ENCODE measurements at places on chromosomes 3 and 15.

DNA sequence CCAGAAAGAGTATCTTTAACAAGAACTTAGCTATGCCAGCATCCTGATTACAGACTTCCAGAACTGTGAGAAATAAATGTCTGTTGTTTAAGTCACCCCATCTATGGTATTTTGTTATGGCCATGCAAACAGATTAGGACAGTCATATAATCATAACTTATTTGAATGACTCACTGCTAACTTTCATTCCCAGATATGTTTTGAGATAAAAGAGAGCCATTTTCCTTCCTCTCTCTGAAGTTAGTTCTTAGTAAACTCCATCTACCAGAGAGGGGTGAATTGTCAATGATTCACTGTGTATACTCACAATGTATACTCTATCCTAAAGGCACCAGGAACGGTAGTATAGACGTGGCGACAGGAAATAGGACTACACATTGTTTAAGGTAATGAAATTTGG lies 179.4 kb upstream of the DPH6 start:
- no peak for DNase-seq

DNA sequence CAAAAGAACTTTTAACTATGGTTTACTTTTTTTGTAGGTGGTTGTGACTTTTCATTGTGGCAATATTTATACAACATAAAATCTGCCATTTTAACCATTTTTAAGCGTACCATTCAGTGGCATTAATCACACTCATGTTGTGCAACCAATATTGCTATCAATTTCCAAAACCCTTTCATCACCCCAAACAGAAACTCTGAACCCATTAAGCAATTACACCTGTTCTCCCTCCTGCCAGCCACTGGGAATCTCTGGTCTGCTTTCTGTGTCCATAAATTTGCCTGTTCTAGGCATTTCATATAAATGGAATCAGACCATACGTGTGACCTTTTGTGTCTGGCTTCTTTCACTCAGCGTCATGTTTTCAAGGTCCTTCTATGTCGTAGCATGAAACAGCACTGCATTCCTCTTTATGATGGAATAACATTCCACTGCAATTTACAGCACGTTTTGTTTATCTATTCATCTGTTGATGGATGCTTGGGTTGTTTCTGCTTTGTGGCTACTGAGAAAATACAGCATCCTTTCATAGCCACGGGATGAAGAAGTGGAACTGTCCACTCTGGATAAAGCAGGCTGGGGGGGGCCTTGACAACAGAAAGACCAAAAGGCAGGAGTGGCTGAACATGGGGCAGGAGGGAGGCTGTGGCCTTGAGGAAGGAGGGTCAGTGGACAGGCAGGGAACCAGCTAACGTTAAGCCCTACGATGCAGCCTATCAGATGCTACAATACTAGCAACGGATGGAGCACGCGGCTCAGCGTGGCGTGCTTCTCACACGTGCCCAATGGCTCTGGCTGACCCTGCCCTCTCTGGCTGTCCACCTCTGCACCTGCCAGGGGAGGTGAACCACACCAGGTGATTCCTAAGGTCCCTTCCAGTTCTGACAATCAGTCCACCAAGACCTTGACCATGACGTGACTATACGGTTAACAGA lies 110.9 kb downstream of the SEC22A start:
- no peak for DNase-seq

DNA sequence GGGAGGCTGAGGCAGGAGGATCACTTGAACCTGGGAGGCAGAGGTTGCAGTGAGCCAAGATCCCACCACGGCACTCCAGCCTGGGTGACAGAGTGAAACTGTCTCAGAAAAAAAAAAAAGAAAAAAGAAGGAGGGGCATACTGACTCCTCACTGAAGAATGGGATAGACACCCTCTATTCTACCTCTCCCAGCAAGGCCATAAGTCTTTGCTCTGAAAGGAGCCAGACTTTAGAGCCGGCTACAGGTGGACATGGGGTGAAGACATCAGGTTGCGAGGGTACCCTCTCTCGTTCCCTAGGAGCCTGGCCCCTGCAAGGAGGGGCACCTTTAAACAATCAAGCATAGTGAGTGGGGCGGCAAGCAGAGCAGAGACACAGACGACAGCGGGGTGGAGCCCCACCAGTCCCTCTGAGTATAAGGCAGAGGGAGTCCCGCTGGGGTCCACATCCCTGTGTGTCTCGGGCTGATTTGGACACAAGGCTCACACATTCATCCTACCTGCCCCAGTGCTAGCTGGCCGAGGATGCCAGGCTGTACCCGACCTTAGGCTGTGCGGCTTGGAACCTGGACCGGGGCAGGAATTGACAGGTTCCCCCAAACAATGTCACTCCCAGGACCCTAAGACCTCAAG lies 1.1 kb downstream of the GRAMD2A start:
- no peak for DNase-seq

- DNase-seq: no peak
Measured at GRCh38 chr3:192514081-192514753, 213.1 kb downstream of the FGF12 start.

- DNase-seq: no peak
Measured at GRCh38 chr3:46370839-46371518, at the start of gene CCR5. Gene CCR5, plus strand, starts transcription at chr3:46370946. Its CDS starts 1,957 bp downstream, at chr3:46372903.

GRCh38 chr15:85417276-85417675 lies 36.9 kb downstream of the AKAP13 start:
- no peak for DNase-seq

DNA sequence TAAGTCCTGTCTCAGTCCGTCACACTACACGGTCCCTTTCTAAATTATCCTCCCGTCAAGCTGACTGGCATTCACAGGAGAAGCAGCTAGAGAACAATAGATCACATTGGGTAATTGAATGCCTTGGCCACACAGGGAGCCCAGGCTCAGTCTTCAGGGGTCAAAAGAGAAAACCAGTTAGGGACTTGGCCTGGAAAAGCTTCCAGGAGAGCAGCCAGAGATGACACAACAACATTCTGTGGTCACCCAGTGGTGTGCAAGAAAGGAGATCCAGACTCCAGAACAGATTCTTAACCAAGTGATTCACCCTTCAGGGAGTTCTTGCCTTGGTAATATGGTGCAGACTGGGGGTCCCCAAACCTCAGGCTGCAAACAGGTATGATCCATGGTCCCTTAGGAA lies 15.9 kb downstream of the ARHGAP31 start:
- peak; percentile 88 for DNase-seq

- DNase-seq: no peak
Measured at GRCh38 chr3:59265566-59265965, 215.7 kb upstream of the CFAP20DC start.

- DNase-seq: no peak
Measured at GRCh38 chr3:39221141-39221530, 28.7 kb upstream of the XIRP1 start.

DNA sequence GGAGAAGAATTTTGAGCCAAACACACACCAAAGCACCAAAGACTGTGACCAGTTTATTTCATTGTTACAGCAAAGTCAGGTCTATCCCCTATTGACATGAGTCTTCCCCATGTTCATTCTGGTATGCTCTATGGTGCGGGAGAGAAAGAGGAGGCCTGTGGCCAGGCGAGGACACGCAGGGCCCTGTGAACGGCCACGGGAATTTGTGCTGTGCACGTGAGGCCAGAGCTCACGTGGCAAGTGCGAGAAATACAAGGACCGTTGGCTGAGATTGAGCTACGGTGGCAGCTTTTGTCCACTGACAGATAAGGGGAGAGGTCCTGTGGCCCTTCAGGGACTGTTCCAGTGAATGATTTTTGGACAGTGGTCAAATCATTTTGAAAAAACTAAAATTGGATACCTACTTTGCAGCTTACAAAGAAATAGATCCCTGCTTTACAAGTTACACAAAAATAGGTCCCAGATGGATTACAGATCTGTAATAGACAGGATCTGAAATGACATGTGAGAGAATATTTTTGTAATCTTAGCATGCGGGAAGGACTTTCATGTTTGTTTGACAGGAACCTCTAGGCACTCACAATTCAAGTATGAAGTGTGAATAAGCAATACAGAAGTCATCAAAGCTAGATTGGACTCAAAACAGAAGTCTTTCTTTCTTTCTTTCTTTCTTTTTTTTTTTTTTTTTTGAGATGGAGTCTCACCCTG lies 9.2 kb downstream of the ZSCAN2 start:
- no peak for DNase-seq

DNA sequence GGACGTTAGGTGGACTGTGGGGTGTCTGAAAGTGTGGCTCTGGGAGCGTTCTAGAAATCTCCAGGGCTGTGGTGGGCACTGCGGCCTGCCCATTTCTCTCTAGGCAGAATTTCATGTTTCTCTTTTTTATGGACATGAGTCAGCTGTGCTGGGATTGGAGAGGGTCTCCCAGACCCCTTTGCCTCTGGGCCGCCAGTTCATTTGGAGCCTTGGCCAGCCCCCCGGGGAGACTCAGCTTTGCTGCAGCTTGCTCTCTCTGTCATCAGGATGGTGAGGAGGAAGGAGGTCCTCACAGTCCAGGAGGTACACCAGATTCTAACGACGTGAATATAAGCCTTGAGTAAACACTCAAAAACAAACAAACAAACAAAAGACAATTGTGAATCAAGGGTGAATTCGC lies 149.6 kb upstream of the RGMA start:
- DNase-seq: no peak

Measured in BJ (cell line).